CD4-positive, alpha-beta memory T cell (primary cell): ENCODE measurements at places on chromosomes 1 and 21. TPM values are rescaled to one million over a fixed set of nuclear protein-coding genes. Genes with fewer than 3 reads are reported as not detected.

GRCh38 chr1:234260578-234260977 is 112.7 kb upstream of the COA6 start:
- no peak for DNase-seq

Gene AVPR1B
- polyA plus RNA-seq: not detected

Gene GJA8
- not detected for polyA plus RNA-seq

- DNase-seq: no peak
Measured at GRCh38 chr1:7594002-7594713, 176.9 kb upstream of the VAMP3 start.

- no peak for DNase-seq
Measured at GRCh38 chr21:20720623-20721022, 277.6 kb upstream of the NCAM2 start.

GRCh38 chr1:175278734-175279116 is 86.1 kb upstream of the KIAA0040 start:
- no peak for DNase-seq

DNA sequence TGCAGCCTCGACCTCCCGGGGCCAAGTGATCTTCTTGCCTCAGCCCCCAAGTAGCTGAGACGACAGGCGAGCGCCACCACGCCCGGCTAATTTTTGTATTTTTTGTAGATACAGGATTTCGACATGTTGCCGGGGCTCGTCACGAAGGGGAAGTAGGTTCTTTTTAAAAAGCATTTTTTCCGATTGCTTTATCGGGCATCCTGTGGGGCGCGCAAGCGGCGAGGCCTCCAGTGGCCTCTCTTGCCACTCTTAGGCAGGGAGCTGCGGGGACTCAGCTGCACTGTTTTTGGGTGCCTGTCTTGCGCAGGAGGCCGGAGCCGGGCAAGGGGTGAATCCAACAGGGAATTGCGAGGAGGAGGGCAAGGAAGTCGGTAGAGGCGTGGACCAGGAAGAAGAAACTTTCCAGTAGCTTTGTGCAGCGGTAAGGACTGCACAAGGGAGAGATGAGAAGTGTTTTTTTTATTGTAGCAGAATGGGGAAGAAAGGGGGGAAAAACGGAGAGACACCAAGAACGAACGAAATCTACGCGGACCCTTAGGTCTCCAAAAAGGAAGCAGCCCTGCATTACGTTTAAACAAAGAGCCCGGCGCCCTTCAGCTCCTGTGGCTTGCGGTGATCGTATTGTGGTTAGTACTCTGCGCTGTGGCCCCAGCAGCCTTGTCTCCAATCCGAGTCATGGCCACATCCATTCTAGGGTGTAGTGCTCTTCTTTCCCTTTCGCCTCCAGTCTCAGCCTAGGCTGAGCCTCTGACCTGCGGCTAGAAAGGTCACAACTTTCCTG is 164.8 kb downstream of the PPIAL4G start:
- peak; percentile 56 for DNase-seq

- DNase-seq: no peak
Measured at GRCh38 chr21:22352088-22352487, 1353.9 kb downstream of the NCAM2 start.

- DNase-seq: no peak
Measured at GRCh38 chr1:206693592-206693991, 8.9 kb downstream of the MAPKAPK2 start.

Gene CCDC185
- not detected for polyA plus RNA-seq

GRCh38 chr1:184160236-184160635 is 108.7 kb downstream of the TSEN15 start:
- no peak for DNase-seq

Gene RHD
- polyA plus RNA-seq: 0.44 TPM

Gene GFI1
- 12.1 TPM for polyA plus RNA-seq

Gene PSRC1
- polyA plus RNA-seq: 0.31 TPM

Gene KANK4
- not detected for polyA plus RNA-seq

GRCh38 chr1:59223989-59224634 is 72.8 kb upstream of the FGGY start:
- DNase-seq: no peak

- DNase-seq: no peak
Measured at GRCh38 chr1:25026730-25027450, 96.8 kb upstream of the RUNX3 start.

GRCh38 chr1:36913484-36914060 is 120.7 kb downstream of the GRIK3 start:
- no peak for DNase-seq

Gene CSF3R
- not detected for polyA plus RNA-seq

Gene ANGPTL3
- polyA plus RNA-seq: not detected

Gene F11R
- 33.2 TPM for polyA plus RNA-seq

Gene NOS1AP
- polyA plus RNA-seq: not detected

GRCh38 chr1:23588749-23589548 is 29.6 kb upstream of the ID3 start:
- no peak for DNase-seq

- no peak for DNase-seq
Measured at GRCh38 chr1:243271996-243272395, 16.2 kb downstream of the SDCCAG8 start.

GRCh38 chr1:15703562-15703961 is 19.4 kb downstream of the PLEKHM2 start:
- no peak for DNase-seq

Gene LCE6A
- not detected for polyA plus RNA-seq

DNA sequence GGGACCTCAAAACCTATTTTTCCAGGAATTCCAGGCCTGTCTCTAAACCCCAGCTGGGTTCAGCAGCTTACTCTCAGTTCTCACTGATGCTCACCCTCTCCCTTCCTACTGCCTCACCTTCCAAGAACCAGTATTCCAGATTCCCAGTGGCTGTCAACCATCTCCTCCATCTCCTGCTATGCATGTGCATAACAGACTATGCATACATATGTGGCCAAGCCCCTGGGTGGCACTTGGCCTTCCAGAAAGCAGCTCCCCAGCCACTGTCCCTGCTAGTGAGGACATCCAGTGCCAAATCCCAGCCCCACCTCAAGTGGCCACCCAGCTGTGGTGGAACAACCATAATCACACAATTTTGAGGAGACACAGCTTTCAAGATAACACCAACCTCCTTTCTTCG is 475.7 kb upstream of the PKN2 start:
- no peak for DNase-seq

Gene CRB1
- 0.10 TPM for polyA plus RNA-seq

- no peak for DNase-seq
Measured at GRCh38 chr1:170067253-170067819, 7.2 kb downstream of the KIFAP3 start.

- DNase-seq: no peak
Measured at GRCh38 chr1:21924503-21925005, 12.6 kb downstream of the HSPG2 start.

Gene MPZ
- polyA plus RNA-seq: not detected
